ENCODE measurements at places on chromosomes 7 and 10. TPM values are rescaled to one million over a fixed set of nuclear protein-coding genes. Genes with fewer than 3 reads are reported as not detected.
A peak's percentile ranks its signal among the peaks of the same experiment; 100 is the strongest.

The DUSP5 gene
- total RNA-seq: 147 TPM

GRCh38 chr10:35758076-35758475 lies 116.0 kb upstream of the FZD8 start:
- H3K4me1 ChIP-seq: no peaks in the 10 kb centered on the region
- no peak overlapping the region for H3K27ac ChIP-seq
- H3K27me3 ChIP-seq: peaks cover 9% of the 10 kb centered on the region
- no peak for DNase-seq
- H3K4me3 ChIP-seq: no peak overlapping the region
- no peaks in the 10 kb centered on the region for H3K36me3 ChIP-seq

DNA sequence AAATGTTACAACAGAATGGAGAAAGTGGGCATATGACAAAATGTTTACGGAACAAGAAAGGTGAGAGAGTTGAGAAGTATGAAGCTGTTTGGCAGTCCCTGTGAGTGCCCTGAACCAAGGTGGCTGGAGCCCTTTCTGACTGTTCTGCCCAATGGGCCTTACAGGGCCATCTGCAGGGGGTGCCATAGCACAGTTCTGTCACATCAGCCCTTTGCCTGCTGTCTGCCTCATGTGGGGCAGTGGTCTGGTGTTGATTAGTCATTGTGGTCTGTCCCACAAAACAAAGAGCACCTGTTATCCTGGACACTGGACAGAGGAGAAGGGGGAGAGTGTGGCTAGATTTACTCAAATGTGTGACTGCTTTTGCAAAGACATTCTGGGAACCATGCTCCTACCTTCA lies 51.5 kb upstream of the OSBPL3 start:
- H3K27ac ChIP-seq: peak overlapping the region; percentile 16
- H3K4me3 ChIP-seq: no peak overlapping the region
- no peak for DNase-seq
- H3K4me1 ChIP-seq: peaks cover 48% of the 10 kb centered on the region

The LRRC61 gene
- 6.9 TPM for total RNA-seq

The FAM171A1 gene
- total RNA-seq: 2.7 TPM
